T-helper 2 cell treated with Interferon-gamma antibody and Interleukin-4, amounts not matched to agents 100 ng/mL and 5 ng/mL, for 36 hours (primary cell): ENCODE measurements at places on chromosomes 11 and 22. TPM values are rescaled to one million over a fixed set of nuclear protein-coding genes. Genes with fewer than 3 reads are reported as not detected.

The PIWIL4 gene
- total RNA-seq, result 0.61 and 1.0 TPM in 2 replicates

The KRTAP5-1 gene
- not detected in 2 replicates for total RNA-seq

The DDTL gene
- total RNA-seq, result 4.7 and 5.8 TPM in 2 replicates

The CBLIF gene
- total RNA-seq, result not detected in 2 replicates

The DDI1 gene
- not detected in 2 replicates for total RNA-seq

The KRTAP5-7 gene
- 0.14 and 0.25 TPM in 2 replicates for total RNA-seq

The SYT8 gene
- total RNA-seq, result not detected in 2 replicates

The LUZP2 gene
- not detected in 2 replicates for total RNA-seq

The ZP1 gene
- total RNA-seq, result 0.61 and 0.66 TPM in 2 replicates

The OR8D1 gene
- total RNA-seq, result not detected in 2 replicates

The GNAZ gene
- total RNA-seq, result 0.66 and 0.91 TPM in 2 replicates

The CCDC87 gene
- total RNA-seq, result 0.07 and 0.11 TPM in 2 replicates

The MIAT gene
- 47.8 and 50.1 TPM in 2 replicates for total RNA-seq

The TENM4 gene
- not detected in 2 replicates for total RNA-seq

The SLN gene
- not detected in 2 replicates for total RNA-seq

The RASSF10 gene
- total RNA-seq, result not detected in 2 replicates

The SEC14L2 gene
- 7.2 and 9.5 TPM in 2 replicates for total RNA-seq

The CABP7 gene
- total RNA-seq, result 0.05 TPM in 1 of 2 replicates, not detected in the other

The OR56A1 gene
- not detected in 2 replicates for total RNA-seq

The LRRC56 gene
- total RNA-seq, result 2.1 and 2.2 TPM in 2 replicates

The CHRM1 gene
- not detected in 2 replicates for total RNA-seq

The OR51E2 gene
- not detected in 2 replicates for total RNA-seq

The FDXACB1 gene
- total RNA-seq, result 4.8 and 6.1 TPM in 2 replicates

The GTSE1 gene
- 74.1 and 74.4 TPM in 2 replicates for total RNA-seq

The ELP4 gene
- 21.2 TPM in 2 replicates for total RNA-seq

The TPST2 gene
- 19.3 and 20.0 TPM in 2 replicates for total RNA-seq
